IMR-90 (cell line): ENCODE measurements at places on chromosomes 6 and 20. TPM values are rescaled to one million over a fixed set of nuclear protein-coding genes. Genes with fewer than 3 reads are reported as not detected.

GRCh38 chr6:9921366-9921765 lies 493.5 kb downstream of the TFAP2A start:
- no peak for DNase-seq

- no peak for DNase-seq
These were observed 751.5 kb downstream of the CBLN4 start for GRCh38 chr20:55253781-55254180.

GRCh38 chr6:72784071-72784470 lies 162.2 kb downstream of the KCNQ5 start:
- DNase-seq, result peak; percentile 42

DNA sequence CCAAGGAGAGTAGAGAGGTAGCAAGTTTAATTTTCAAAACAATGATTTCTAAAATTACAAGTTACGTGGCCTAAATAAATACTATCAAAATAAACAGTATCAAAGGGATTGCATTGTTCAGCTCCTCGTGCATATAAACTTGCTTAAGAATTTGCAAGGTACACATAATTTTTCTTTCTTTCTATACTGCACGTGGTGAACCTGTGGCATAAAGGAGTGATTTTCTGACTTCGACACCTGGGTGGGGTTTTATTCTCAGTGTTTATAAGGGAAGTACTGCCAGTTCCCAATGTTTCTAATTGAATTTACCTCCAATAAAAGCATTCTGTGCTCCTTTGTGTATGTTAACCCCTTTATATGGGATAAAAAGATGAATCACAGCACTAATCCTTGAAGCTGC lies 50.1 kb upstream of the C20orf144 start:
- DNase-seq, result no peak

- DNase-seq, result no peak
These were observed 11.8 kb downstream of the FYN start for GRCh38 chr6:111861431-111861885.

- no peak for DNase-seq
These were observed 31.0 kb downstream of the SIRPB1 start for GRCh38 chr20:1588533-1589460.

- no peak for DNase-seq
These were observed 17.8 kb upstream of the BLCAP start for GRCh38 chr20:37545516-37545915.

GRCh38 chr20:4985658-4986057 lies 15.7 kb downstream of the SLC23A2 start:
- DNase-seq, result peak; percentile 33

- peak; percentile 56 for DNase-seq
These were observed 36.9 kb downstream of the CEBPB start for GRCh38 chr20:50227506-50227905.

The FAM209A gene
- 0.18 TPM in 1 of 2 replicates, not detected in the other for total RNA-seq

The GABRR1 gene
- not detected in 2 replicates for total RNA-seq

The FRK gene
- total RNA-seq, result under 0.01 TPM in 2 replicates

The ZKSCAN4 gene
- total RNA-seq, result 4.7 and 5.7 TPM in 2 replicates
